ENCODE measurements at places on chromosomes 16 and 17.
A peak's percentile ranks its signal among the peaks of the same experiment; 100 is the strongest.

- DNase-seq = no peak
Observed at GRCh38 chr17:70074956-70075355, at the start of gene KCNJ16. Gene KCNJ16, plus strand, starts transcription at chr17:70075225. Its CDS starts 56,863 bp downstream, at chr17:70132088.

DNA sequence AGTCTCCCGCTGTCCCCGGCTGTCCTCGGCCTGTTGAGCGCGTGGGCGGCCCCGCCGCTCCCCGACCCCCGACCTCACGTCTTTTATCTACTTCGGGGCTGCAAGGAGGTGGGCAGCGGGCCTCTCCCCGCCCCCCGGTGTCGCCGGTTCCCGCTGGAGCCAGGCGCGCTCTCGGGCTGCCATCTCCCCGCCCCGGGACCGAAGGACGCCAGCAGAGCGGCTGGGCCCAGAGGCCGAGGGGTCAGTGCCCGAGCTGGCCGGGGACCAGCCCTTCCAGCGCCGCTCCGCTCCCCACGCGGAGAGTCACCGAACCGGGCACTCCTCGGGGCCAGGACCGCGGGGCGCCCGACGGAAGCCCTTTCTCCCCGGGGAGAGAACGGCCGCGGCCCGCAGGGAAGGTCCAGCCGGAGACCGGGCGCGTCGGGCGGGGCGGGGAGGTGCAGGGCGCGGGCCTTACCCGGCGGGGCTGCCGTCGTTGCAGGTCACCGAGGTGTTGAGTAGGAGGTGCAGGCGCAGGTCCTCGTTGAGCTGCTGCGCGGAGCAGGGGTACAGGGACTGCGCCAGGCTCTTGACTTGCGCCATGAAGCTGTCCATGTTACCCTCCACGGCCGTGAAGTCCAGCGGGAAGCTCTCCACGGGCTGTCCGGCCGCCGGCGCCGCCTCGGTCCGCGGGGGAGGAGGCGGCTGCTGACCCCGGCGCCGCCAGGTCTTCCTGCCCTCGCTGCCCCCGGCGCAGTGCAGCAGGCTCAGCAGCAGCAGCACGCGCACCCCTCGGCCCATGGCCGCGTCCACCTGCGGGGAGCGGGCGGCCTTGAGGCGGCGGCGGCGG, 643 bp downstream of the NOTUM start:
- no peak for DNase-seq

DNA sequence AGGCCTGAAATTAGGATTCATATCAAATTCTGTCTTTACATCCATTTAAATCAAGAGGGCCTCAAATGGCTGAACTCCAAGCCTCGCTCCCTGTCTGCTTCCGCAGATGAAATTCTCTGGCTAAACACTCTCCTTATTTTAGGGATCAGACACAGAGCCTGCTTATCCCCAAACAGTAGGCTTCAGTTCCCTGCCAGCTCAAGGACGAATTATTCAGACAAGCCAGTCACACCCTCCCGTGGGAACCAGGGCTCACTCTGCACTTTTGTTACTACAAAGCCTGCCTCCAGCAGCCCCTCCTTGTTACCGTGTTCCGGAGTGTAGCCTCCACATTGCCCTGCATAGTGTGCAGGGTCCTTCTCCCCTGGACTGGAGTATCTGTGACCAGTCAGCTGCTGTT, 46.6 kb upstream of the LCMT1 start:
- no peak for DNase-seq

- no peak for DNase-seq
Observed at GRCh38 chr16:70402916-70403659, 35.8 kb downstream of the ST3GAL2 start.

DNA sequence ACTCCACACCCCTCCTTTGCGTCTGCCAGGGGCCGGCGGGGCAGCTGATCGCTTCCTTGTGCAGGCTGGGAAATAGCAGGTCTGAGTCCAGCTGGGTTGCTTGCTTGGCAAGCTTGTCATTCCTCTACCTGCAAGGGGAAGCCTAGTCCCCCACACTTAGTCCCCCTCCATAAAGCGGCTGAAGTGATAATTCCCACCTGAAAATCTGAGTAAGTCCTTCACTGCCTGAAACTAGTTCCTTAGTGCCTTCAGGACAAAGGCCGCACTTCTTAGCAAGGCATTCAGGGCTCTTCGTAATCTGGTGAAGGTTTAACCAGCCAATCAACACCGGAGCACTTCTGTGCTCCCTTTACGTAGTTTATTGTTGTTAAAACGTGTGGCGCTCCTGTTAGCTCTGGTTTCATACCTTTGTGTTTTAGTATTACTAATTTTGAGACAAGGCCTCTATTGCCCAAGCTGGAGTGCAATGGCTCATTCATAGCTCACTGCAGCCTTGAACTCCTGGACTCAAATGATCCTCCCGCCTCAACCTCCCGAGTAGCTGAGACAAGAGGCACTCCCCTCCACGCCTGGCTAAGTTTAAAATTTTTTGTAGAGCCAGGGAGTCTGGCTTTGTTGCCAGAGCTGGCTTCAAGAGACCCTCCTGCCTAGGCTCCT, 817 bp downstream of the PSKH1 start:
- no peak for DNase-seq

GRCh38 chr17:72219137-72219823, 98.5 kb downstream of the SOX9 start:
- no peak for DNase-seq

- DNase-seq = no peak
Observed at GRCh38 chr17:57566721-57567120, 178.4 kb downstream of the CCDC182 start.

- no peak for DNase-seq
Observed at GRCh38 chr17:42904110-42904469, 3.5 kb downstream of the G6PC1 start.

DNA sequence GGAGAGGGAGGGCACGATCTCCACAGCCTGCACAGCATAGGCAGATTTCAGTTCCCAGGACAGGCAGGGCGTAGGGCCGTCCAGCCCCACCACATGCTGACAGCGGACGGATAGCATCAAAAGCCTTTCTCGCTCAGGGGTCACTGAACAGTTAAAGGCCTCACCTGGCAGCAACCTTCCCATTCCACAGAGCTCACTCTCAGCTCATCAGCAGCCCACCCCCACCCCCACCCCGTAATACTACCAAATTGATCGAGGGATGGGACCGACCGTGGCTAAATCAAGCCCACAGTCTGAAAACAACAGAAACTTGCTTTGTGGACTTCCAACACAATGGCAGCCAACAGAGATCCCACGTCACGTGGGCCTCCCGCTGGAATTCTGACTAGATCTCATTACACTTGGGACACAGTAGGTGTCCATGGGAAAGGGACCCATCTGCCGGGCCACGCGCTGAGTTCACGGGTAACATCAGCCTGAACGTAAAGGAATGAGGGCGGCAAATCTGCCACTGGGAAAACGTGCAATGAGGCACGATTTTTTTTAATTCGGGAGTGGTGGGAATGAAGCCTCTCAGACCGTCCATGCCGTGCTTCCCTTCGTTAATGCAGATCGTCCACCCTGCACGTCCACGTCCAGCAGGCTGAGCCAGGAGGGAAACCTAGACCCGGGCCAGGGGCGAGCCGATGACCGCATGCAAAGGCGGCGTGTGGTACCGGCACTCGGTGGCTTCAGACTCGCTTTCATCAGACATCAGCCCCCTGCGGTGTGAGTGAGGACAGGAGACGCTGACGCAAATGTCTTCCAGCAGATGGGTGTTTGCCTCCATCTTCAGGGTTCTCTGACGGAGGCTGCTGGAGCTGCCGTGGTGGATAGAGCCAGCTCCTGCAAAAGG, 92.1 kb downstream of the TBC1D16 start:
- DNase-seq = no peak

GRCh38 chr17:17151962-17152361, 54.2 kb downstream of the PLD6 start:
- no peak for DNase-seq

DNA sequence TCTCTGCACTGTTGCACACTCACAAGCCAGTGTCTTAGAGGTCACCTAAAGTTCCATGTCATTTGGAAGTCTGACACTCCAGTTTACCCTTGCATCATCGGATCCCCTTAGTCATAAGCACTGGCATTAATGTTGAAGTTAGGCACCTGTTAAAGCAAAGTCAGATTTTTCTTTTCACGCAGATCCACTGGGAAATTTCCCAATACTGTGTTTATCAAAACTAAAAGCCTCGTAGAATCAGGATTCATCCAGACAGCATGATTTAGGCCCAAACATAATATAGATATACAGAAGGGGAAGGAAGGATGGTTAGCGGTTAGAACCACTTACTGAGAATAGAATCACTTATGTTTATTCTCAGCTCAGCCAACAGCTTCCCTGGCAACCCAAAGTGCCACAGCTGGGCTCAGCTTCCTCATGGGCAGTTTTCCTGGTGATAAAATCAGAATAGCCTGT, 30.1 kb upstream of the HAPSTR1 start:
- no peak for DNase-seq

- no peak for DNase-seq
Observed at GRCh38 chr17:32882029-32882428, 5.1 kb upstream of the MYO1D start.

DNA sequence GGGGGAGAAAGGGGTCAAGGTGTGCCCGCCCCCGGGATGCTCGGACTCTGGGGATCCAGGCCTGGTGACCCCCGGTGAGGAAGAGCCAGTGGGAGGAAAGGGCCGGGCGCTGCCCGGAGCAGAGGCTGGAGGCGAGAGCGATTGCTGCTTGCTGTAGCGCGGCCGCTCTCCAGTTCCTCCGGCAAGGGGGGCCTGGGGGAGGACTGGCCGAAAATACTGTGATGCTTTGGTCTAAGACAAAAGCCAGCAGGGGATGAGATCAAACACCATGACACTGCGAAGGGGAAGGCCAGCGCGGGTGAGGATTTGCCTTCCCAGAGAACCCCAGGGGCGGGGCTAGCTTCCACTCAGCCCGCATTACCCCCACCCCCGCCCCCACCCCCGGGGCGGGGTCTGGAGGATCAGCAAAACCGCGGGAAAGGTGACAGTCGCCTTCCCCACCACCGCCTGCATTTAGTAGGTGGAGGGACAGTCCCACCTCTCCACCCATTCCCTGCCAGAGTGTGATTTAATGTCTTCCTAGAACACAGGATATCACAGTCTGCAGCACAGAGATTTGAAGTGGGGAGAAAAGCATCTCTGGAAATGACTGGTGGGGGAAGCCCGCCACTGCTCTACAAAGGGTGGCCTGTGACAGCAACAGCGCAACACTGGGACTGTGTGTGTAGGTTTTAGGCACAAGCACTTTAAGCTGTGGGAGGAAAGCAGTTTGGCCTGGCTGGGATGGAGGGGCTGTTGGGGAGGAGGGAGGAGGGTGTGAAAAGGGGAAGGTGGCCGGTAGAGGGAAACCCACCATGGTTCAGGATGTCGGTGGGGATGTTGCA, 25.7 kb downstream of the MRC2 start:
- DNase-seq = peak; percentile 42

- DNase-seq = no peak
Observed at GRCh38 chr17:81166033-81166492, at the start of gene AATK. Gene AATK, minus strand, starts transcription at chr17:81166221. Its CDS starts 229 bp downstream, at chr17:81165992.

GRCh38 chr17:78805301-78805700, 23.2 kb upstream of the CYTH1 start:
- DNase-seq = no peak

- no peak for DNase-seq
Observed at GRCh38 chr17:32266051-32266388, 388 bp downstream of the RHBDL3 start.

DNA sequence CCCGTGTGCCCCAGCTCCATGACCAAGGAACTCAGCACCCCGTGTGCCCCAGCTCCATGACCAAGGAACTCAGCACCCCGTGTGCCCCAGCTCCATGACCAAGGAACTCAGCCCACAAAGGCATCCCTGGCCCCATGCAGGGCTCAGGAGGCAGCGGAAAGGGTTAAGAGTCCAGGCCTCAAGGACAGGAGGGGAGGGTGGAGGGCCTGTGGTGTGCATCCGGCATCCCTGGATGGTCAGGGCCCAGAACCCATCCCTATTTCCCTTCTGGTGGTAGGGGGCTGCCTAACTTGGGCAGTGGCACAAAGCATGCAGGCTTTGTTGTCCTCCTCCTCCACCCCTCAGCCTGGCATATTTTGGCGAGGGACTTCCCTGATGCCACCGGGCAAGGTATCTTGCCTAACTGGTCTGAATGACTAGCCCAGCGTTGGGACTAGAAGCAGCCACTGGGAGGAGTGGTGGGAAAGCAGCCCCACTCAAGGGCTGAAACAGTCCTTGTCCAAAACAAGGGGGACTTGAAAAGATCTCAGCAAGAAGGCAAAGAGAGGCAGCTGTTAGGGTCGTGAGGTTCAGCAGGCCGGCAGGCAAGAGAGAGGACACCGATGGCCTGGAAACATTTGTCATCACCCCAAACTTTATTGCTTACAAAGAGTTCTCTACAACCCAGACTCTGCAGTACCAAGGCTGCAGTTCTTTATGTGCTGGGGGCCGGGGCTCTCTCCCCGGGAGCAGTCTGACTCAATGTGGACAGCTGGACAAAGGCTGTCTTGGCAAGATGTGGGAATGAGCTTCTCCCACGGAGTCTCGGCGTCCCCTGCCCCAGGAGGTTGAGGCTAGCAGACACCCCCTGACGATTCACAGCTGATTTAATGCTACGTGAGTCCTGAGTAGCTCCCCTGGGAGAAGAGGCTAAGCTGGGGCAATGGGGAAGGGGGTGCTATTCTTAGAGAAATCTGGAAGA, 902 bp upstream of the SPATA32 start:
- no peak for DNase-seq

DNA sequence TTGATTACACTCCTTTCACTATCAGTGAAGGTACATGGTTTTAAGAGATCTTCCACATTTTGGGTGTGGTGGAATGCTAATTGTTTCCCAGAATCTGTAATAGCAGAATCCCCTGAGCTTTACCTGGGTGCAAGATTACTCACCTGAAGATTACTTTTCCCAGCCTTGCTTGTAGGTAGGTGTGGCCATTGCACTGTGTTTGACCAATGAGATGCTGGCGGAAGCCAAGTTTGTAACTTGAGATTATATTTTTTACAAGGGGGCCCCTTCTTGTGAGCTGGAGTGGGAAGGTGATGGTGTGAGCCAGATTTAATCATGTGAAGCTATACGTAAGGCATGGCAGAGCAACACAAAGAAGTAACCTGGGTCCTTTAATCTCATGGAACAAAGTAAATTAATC, 294.3 kb downstream of the TOX3 start:
- no peak for DNase-seq

DNA sequence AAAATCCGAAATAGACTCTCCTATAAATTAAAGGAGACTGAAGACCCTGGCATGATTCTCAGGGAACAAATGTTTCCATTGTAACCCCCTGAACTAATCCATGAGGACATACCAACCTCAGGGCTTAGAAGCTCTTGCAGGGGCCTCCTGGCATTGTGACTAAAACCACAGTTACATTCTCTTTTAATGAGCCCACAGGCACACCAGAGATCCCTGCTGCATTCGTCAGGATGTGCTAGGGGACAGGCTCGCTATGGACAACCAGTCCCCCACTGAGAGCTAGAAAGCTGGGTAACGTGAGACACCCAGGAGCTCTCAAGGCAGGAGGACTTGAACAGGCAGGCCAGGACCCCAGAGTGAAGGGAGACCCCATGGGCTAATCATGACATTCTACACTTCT, 140.6 kb upstream of the TNRC6C start:
- no peak for DNase-seq

- no peak for DNase-seq
Observed at GRCh38 chr16:57297856-57298255, 13.4 kb upstream of the PLLP start.
